ENCODE measurements at places on chromosomes 12 and 14. TPM values are rescaled to one million over a fixed set of nuclear protein-coding genes. Genes with fewer than 3 reads are reported as not detected.

DNA sequence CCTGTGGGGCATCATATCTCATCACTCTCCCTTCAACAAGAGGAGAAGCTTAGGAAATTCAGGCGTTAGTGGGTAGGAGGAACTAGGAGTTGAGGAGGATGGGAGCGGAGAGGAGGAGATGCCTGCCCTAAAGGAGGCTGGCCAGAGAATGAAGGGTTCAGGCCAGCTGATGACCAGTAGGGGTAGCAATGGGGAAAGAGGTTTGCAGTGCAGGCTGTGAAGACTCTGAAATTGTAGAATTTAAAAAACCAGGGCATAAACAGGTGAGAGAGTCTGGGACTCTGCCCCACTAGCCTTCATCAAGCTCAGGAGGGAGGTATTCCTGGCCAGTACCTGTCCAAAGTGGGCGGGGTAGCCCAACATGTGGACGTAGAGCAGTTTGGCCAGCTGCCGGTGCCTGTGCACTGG is 809 bp downstream of the AP1G2 start:
- H3K27me3 ChIP-seq = peaks cover 25% of the 10 kb centered on the region
- peak; percentile 19 for DNase-seq
- H3K4me3 ChIP-seq = peak overlapping the region; percentile 87
- H3K4me1 ChIP-seq = peaks cover 12% of the 10 kb centered on the region
- H3K27ac ChIP-seq = peak overlapping the region; percentile 17
- H3K36me3 ChIP-seq = no peaks in the 10 kb centered on the region

EPYC gene
- total RNA-seq = not detected

DIO2 gene
- 70.7 TPM for total RNA-seq

DHRS2 gene
- total RNA-seq = 0.58 TPM

DIO3 gene
- total RNA-seq = not detected
